ENCODE measurements at places on chromosomes 5 and 9.

DNA sequence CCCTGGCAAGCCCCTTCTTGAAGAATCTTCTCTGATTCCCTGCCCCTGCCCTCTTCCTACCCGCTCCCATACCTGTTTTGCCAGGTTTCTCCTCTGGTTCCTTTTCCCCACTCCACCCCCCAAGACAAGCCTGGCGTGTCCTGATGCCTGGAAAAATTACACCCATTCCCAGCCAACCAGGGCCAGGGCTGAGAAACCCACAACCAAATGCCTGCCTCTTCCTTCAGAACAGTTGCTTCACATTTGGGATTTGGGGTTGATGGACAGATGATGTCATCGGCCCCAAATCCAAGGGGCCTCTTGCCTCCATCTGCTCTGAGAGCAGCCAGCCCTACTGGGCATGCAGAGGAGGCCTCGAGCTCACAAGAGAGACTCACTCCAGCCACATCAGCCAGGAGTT lies 8.8 kb upstream of the NEK6 start:
- DNase-seq = no peak

DNA sequence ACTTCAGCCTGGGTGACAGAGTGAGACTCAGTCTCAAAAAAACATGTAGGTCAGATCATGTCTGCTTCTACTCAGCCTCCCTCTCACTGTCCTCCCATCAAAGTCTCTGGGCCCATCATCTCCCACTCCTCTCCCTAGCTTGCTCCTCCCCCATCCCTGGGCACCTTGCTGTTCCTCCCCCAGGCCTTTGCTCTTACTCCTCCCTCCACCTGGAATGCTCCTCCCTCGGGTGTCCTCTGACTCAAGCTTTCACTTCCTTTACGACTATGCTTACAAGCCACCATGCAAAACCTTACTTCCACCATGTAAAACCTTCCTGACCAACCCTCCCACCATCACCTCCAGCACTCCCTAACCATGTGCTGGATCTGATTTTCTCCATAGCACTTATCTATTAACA lies 51.5 kb downstream of the MTMR12 start:
- DNase-seq = no peak

DNA sequence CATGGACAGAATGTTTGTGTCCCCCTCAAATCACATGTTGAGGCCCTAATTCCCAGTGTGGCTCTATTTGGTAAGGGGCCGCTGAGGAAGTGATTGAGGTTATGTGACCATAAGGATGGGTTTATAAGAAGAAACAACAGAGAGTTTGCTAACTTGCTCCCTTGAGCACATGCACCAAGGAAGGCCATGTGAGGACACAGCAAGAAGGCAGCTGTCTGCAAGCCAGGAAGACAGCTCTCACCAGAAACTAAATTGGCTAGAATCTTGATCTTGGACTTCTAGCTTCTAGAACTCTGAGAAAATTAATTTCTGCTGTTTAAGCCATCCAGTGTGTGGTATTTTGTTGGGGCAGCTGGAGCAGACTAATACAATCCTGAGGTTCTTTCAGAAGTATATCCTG lies 35.2 kb upstream of the CDC42SE2 start:
- DNase-seq = no peak

DNA sequence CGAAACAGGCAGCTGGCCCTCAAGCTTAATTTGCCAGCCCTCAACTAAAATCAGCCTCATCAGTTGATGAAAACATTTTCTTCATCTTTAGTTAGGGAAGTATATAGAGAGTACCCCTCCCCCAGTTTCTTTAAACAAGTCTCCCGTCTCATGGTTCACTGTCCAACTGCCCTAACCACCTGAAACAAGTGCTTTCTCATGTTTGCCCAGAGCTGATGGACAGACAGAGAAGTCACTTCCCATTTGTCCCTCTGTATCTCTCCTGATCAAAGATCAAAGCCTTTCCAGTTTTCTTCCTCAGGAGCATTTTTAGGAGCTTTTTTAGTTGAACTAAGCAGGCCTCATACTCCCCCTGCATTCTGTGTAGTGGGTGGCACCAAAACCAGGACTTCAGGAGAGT lies 21.7 kb downstream of the FUBP3 start:
- peak; percentile 8 for DNase-seq

GRCh38 chr9:27945386-27945785 lies 372.1 kb upstream of the C9orf72 start:
- no peak for DNase-seq

Measured in NCI-H345 (cell line).